ENCODE measurements at places on chromosomes 11 and 22.

DNA sequence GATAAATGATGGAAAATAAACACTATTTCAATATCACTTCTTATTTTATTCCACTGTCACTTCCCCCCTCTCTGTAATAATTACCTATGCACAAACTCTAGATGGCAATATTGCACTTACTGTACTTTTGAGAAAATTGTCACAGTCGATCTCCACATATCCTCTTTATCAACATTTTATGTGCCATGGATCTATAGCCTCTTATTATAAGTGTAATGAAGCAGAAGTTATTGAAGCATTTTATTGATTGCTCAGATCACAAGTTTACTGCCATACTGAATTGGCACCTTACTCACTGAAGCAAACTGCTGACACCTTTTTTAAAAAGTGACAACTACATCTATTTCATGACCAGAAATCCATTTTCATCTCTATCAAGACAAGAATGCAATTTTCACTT is 133.4 kb downstream of the DCDC1 start:
- DNase-seq, result no peak

GRCh38 chr11:18416459-18416858 is 4.3 kb downstream of the LDHC start:
- no peak for DNase-seq

DNA sequence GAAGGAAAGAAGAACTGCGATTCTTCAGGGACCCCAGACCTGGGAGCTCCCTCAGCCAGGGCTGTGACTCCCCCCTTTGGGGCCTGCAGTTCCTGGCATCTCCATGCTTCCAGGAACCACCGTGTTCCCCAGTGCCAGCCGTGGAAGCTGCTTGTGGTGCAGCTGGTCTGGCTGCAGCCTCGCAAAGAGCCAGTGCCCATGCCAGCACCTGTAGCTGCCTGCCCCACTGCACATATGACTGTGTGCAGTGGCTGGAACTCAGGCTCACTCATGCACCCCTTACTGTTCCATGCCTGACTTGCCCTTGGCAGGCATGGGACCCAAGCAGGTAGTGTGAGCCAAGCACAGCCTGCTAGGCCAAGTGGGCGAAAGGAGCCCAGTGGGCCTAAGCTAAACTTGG is 401.3 kb downstream of the LRRC4C start:
- DNase-seq, result no peak

- no peak for DNase-seq
Measured at GRCh38 chr11:65879617-65880016, at the start of gene CTSW. Gene CTSW, plus strand, starts transcription at chr11:65879837. Its CDS starts 18 bp downstream, at chr11:65879855.

- no peak for DNase-seq
Measured at GRCh38 chr11:118282606-118283005, 18.5 kb upstream of the MPZL2 start.

GRCh38 chr11:83678831-83679584 is 392.8 kb upstream of the CCDC90B start:
- DNase-seq, result no peak

GRCh38 chr11:2517016-2517385 is 72.2 kb downstream of the KCNQ1 start:
- DNase-seq, result no peak

GRCh38 chr11:82671451-82671850 is 62.2 kb downstream of the FAM181B start:
- no peak for DNase-seq

DNA sequence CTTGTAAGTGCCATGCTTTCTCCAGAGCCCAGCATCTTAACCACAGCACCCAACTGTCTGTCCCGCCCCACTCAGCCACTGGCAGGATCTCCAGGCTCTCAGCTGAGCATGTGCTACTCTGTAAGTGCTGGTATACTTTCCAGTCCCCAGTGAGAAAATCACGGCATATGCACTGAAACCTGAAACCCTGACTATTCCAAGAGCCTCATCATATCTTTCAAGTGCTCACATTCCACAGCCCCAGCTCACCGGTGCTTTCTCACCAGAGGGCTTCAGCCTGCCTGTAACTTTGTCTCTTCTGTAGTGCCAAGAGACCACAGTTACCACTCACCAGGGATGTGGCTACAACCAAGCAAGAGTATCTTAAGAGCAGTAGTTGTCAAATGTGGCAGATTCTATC is 24.4 kb upstream of the PAMR1 start:
- no peak for DNase-seq

GRCh38 chr11:131408025-131408640 is 37.7 kb downstream of the NTM start:
- no peak for DNase-seq

All from hematopoietic multipotent progenitor cell treated with erythropoietin and hydrocortisone succinate and interleukin-3 and kit ligand, for 15 days (in vitro differentiated cells).